NCI-H524 (cell line): ENCODE measurements at places on chromosomes 6 and 20.
A peak's percentile ranks its signal among the peaks of the same experiment; 100 is the strongest.

DNA sequence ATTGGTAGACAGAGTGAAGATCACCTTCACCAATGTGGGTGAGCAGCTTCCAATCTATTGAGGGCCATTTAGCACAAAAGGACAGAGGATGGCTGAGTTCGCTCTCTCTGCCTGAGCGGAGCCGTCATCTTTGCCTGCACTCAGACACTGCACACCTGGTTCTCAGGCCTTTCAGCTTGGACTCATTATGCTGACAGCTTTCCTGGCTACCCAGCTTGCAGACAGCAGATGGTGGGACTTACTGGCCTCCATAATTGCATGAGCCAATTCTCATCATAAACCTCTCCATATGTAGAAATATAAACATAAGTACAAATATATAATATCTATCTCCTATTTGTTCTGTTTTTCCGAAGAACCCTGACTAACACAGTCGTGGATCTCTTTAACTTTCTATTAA, 13.7 kb downstream of the TBXT start:
- DNase-seq: peak; percentile 93

GRCh38 chr6:41097467-41098090, 24.8 kb downstream of the NFYA start:
- DNase-seq: no peak

DNA sequence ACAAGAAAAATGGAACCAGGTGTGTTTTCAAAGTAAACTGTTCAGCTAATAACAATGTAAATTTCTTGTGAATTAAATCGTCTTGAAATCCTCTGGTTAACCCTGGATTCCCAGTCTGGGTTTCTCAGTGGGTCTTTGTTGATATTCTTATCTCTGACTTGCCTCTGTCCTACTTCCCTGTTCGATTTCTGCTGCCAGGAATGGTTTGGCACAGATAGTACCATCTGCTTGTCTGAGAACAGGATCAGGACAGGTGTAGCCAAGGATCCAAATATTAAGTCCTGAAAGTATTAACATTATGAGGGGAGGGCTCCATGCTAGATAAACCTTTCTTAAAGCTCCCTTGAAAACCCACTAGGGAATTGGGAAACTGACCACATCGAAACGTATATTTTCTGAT, 30.1 kb downstream of the ARFGEF2 start:
- DNase-seq: no peak

- no peak for DNase-seq
These were observed 77.0 kb downstream of the SULF2 start for GRCh38 chr20:47708140-47708807.

- no peak for DNase-seq
These were observed 860.4 kb downstream of the EPHA7 start for GRCh38 chr6:92559003-92559402.

- DNase-seq: no peak
These were observed 158.5 kb downstream of the CD83 start for GRCh38 chr6:14276071-14276470.

DNA sequence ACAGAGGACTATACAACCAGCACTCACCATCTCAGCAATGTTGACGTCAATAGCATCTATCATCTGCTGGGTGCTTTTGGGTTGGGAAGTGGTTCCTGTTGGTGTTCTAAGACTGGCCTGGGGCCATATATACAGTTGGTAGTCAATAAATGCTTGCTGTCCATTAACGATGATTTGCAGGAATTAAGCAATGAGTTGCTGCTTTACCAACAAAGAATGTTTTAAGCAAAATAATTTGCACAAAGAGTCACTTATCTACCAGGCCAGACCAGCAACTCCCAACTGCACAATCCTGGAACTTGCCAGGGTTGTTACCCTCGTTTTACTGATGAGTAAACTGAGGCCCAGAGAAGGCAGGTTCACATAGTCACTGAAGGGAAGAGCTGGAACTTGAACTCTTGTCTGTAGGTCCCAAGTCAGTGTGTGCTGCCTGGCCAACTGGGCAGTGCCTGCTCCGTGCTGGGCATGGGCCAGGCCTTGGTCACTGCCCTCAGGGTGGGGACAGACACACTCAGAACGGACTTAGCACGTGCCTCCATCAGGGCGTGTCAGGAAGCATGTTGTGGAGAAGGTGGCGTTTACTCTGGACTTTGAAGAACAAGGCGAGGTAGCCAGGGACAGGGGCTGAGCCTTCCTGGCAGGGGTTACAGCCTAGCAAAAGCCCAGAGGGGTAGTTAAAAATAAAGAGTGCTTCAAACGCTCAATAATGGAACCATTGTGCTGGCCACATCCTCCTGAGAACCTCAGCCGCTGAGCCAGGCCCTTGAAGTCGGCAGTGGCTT, 2.5 kb upstream of the SRC start:
- no peak for DNase-seq

DNA sequence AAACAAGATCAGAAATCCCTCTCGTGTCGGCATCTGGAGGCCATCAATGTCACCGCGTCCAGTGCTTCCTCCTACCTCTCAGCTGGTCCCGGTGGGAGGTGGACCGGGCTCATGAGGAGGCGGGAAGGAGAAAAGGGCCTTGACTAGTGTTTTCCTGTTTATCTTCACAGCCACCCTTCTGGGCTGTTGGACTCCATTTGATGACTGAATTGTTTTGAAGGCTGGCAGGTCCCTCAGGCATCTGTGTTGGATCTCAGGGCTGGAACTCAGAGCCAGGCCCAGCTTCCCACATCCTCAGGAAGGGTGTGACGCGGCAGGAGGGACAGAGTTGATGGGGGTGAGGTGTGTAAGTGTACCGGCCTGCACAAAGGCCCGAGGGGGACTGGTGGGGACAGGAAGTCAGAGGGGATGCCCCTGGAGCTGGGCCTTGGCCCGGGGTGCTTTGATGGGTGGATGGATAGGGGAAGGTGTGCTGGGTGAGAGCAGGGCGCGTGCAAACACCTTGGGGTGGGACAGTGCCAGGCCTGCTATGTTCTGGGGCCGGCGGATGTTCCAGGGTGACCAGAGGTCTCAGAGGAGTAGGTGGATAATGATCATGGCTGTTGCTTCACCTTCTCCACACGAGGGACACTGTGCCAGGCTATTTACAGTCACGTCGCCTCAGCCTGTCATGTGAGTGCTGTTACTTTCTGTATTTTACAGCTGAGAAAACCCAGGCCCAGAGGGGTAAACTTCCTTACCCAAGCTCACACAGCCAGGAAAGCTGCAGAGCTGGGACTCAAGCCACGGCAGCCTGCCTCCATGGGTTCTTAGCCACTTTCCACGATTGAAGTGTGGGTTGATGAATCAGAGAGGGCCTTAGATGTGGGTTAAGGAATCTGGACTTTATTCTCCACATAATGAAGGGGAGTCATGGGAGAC, 17.9 kb upstream of the CHMP4B start:
- no peak for DNase-seq

DNA sequence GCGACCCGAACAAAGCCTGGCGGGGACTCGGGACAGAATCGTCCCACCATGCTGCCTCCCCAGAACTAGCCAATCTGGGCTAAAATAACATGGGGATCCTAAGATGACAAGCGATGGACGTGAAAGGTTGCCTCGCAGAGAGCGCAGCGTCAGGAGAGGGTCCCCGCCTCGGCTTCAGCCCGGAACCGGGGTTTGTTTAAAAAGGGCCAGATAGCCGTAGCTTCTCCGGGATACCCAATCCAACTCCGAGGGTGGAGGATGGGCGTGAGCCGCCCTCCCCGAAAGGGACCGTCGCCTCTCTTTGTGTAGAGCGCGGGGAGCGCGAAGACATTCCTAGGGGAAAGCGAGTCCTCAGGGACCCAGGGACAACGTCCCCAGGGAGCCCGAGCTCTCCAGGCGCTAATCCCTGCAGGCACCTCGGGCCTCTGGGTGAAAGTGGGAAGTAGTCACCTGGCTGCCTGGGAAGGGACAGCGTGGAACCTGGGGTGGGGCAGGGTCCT, 643 bp downstream of the CD24 start:
- peak; percentile 64 for DNase-seq

- DNase-seq: no peak
These were observed 72.3 kb downstream of the OR2B2 start for GRCh38 chr6:27839626-27840475.

GRCh38 chr6:44674226-44675155, 287.0 kb downstream of the CDC5L start:
- peak; percentile 24 for DNase-seq

- no peak for DNase-seq
These were observed 6.3 kb upstream of the GABRR2 start for GRCh38 chr6:89321131-89321970.

DNA sequence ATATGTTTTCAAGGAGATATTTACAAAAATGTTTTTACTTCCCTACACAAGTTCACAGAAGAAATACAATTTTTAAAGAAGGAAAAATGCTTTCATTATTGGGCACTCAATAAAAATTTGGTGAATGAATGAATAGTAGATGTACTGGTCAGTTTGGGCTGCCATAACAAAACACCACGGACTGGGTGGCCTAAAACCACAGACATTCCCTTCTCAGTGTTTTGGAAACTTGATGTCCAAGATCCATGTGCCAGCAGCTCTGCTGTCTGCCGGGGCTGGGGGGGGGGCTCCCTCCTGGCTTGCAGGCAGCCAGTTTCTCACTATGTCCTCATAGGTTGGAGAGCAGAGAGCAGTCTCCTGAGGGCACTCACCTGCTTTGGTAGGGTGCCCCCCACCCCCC, 62.0 kb downstream of the FAM120B start:
- DNase-seq: no peak

DNA sequence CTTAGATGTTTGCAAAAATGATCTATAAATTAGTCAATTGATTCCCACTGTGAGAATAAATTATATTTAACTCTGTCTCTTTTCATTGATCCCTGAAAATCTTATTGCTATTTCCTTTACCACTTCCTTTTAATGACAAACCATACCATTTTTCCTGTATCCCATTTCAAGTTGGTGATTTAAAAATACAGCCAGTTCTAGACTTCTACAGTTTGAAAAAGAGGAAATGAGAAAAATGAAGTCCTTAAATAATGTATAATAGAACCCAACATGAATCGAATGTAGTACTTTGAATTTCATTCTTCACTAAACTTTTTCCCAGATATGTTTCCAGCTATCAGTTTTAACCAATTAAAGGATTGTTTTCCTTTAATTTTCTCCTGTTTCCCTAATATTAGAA, 29.5 kb upstream of the SDHAF4 start:
- no peak for DNase-seq

DNA sequence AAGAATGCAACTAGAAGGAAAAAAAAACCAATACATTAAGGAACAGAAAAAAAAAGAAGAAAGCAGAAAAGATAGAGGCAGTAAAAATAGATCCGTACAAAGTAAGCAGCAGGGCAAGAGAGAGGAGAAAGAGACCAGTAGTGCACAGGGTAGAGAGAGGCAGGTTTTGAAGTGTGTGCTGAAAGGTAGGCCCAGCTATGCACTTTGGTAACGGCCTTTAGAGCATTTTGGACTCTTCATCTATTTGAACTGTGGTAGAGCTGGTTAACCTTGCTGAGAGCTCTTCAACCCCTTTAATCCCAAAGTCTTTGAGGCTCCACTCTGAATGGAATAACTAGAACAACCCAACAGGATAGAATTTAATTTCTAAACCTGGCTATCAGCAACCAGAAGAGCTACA, 45.2 kb downstream of the ADGRB3 start:
- DNase-seq: no peak

DNA sequence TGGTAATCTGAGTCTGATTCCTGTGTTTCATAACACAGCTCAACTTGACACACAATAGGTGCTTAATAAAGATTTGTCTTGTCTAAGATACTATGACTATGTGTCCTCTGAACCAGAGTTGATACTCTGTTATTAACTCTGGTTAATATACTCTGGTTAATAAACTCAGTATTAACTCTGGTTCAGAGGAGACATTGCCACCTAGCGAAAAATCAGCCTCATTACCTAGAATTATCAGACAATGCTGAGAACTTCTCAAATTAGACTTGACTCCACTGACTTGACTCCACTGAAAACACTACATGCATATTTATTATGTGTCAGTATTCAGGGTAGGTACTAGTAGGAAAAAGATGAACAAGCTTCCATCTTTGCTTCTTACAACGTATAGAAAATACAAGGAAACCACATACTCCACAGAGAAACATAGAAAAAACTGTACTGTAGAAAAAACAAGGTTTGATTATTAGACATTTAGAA, 73.9 kb downstream of the AHI1 start:
- DNase-seq: peak; percentile 13

DNA sequence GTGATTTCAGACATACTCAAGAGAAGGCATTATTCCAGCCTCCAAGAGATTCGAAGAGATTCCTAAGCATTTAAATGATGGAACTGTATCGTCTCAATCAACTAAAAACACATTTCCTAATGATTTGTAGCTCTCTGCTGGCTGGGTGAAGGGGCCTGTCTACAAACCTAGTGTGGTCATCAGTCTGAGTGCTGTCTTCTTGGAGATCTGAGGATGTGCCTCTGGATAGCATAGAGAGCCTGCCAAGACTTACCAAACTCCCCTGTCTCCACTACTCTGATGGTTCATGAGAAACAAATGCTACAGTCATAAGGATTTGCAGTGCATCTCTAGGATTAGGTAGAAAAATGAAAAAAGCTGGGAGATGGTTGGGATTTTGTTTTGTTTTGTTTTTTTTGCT, 176.9 kb upstream of the CITED2 start:
- no peak for DNase-seq

DNA sequence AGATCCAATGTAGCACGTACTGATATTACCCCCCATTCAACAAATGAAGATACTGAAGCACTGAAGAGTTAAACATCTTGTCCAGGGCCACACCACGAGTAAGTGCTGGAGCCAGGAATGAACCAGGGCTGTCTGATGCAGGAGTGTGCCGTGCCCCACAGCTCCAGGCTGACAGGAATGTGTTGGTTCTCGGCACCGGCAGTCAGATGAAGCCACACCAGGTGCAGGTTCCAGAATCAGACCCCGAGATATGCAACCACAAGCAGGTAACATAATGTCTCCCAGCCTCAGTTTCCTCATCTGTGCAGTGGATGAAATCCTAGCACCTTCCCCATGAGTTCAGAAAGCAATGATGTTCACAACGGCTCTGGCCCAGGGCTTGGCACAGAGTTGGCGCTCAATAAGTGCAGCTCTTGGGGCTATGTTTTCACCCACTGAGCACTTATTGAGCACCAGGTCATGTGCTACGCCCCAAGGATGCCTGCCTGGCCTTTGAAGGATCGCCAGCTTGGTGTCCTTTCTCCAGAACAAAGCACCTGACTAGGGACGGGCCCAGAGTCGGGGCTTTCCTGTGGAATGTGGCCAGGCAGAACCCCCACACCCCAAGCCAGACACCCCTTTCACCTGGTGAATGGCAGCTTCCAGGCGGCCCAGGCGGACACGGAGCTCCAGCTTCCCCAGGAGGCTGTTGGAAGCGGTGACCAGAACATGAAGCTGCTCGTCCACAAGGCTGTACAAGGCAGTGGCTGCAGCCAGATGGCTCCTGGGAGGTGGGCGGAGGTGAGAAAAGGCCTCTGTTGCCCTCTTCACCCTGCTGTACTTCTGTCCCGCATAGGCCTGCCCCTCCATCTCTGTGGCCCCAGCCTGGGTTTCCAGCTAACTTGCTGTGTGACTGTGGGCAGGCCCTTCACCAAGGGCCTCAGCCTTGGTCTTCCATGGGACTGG, 41.3 kb downstream of the KIAA1755 start:
- DNase-seq: no peak

DNA sequence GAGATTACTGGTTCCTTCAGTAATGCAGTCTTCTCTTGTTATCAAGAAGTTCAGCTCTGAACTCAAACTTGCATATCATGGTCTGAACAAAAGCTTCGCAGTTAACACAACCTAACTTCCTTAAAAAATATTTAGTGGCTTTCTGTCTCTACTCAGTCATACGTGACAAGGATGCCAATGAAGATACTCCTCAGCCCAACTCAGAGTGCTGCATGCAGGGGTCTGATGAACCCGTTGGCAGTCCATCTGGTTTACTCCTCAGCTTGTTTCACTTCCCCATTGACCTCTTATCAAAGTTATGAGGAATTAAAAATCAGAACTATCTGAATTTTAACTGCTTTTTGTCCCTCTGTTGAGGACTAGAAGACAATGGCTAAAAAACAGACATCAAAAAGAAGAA, 56.6 kb upstream of the RIN2 start:
- no peak for DNase-seq
